T-helper 2 cell (primary cell): ENCODE measurements at places on chromosomes 5 and 9.
A peak's percentile ranks its signal among the peaks of the same experiment; 100 is the strongest.

GRCh38 chr5:150846654-150847333 is 473 bp downstream of the IRGM start:
- peak; percentile 89 for DNase-seq

DNA sequence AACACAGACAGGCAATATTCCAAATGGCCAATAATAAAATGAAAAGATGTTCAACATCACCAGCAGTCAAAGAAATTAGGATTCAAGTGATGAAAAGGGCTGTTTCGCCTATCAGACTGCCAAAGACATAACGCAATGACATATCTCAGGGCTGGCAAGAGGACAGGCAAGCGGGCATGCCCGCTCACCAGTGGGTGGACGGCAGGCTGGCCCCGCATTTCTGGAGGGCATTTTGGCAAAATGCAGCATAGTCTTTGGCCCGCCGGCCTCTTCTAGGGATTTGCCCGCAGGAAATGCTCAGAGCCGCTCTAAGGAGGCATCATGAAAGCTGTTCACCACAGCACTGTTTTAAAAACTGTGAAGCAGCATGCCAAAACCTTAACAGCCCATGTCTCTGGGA is 1.4 kb upstream of the PPP1R26 start:
- DNase-seq: no peak

- DNase-seq: no peak
Observed at GRCh38 chr5:82332886-82333615, 54.9 kb upstream of the RPS23 start.

GRCh38 chr5:132274050-132274792 is 16.7 kb downstream of the PDLIM4 start:
- no peak for DNase-seq

- DNase-seq: no peak
Observed at GRCh38 chr9:124263800-124264426, 6.2 kb downstream of the NEK6 start.

DNA sequence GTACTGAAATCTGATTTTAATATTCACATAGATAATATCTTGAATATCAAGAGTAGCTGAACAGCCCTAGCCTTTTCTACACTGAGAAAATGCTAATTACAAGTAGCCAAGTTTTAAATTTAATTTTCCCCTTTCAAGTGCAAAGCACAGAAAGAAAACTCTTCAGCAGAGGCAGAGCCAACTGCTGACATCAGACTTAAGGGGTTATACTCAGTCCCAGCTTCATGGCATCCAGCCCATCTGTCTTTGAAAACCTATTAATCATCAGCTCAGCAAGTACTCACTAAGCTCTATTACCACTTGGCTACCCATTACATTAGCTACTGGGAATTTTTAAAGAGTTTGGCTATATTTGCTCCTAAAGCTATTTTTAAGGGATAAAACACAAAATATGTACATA is 220.5 kb downstream of the SLC12A2 start:
- no peak for DNase-seq
